ENCODE measurements at places on chromosomes 1 and 21. TPM values are rescaled to one million over a fixed set of nuclear protein-coding genes. Genes with fewer than 3 reads are reported as not detected.

GRCh38 chr1:115065021-115065420, 24.3 kb downstream of the TSPAN2 start:
- DNase-seq = no peak

GRCh38 chr21:46078322-46078977, 19.5 kb upstream of the COL6A2 start:
- DNase-seq = no peak

DNA sequence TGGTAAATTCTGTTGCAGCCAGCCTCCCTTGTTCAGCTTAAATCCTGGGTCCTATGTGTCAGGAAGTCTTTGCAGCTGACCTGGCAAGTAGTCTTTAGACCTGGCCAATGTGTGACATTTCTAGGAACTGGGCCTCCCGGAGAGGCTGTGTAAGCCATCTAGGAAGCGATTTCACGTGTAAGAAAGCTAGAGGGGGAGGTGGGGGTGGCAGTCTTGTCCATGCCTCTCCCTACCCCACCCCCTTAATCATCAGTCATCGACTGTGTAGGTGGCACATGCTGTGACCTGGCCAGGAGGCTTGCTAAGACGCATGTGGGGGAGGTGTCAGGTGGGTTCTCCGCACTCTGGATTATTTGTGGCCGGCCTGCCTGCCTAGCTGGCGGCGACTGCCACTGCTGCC, 8.4 kb downstream of the C1orf226 start:
- DNase-seq = no peak

DNA sequence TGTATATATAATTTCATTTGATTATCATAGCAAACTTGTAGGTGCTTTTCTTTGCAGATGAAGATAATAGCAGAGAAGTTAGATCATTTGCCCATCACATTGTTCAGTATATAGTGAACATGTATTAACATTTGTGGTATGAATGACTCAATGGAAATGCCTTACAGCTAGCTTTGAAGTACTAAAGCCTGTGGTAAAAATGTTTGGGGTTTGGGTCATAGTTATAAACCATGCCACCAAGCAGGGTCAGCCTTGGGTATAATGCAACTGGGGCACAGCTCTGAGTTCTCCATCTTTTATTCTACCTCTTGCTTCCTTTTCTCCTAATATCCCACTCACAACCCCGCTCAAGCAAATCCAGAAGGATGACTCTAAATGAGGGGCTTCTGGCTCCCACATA, 141.6 kb downstream of the KCNT2 start:
- DNase-seq = no peak

- no peak for DNase-seq
Measured at GRCh38 chr1:177451191-177451590, 280.4 kb downstream of the BRINP2 start.

LIPI gene
- not detected for polyA plus RNA-seq

- DNase-seq = no peak
Measured at GRCh38 chr1:222579316-222579715, 10.4 kb downstream of the TAF1A start.

S100A16 gene
- 521 TPM for polyA plus RNA-seq

GRCh38 chr21:38495696-38496095, 2.6 kb downstream of the ERG start:
- no peak for DNase-seq

GRCh38 chr1:238340989-238341388, 450.3 kb upstream of the ZP4 start:
- DNase-seq = no peak

RXFP4 gene
- not detected for polyA plus RNA-seq

- no peak for DNase-seq
Measured at GRCh38 chr1:240401731-240402130, 210.2 kb downstream of the GREM2 start.

OR2T3 gene
- polyA plus RNA-seq = not detected

DNA sequence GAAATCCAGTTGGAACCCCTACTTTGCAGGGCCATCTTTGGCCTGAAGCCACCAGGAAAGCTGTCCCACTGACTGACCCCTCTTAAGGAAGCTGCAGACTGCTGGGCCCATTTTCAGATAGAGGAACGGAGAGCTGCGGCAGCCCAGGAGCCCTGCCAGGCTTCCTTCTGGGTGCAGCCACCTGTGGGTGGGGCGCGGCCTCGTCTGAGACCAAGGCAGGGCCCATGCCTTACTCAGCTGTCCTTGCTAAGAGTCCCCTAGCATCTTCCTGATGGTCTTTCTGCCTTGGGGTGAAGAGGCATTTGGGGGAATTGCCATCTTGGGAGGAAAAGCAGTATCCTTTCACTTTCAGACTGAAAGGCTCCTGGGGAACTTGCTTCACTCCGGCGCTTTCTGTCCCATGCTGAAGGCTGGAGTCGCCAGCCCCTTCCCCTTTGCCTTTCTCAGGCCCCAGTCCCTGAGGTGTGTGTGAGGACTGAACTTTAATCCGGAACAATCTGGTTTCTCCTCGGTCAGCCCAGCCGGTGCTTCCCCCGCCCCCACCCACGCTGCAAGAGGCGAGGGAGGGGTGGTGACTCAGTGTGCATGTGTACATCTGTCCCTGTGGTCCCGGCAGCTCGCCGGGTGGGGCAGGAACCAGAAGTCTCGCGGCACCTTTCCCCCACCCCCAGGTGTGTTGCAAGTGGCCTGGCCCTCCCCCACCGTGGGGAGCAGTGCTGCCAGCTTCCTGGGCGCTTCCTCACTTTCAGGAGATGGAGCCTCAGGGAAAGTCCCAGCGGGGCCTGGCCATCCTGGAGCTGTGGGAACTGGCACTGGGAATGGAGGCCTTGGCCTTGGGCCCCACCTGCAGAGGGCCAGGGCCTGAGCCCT, 5.1 kb downstream of the ZC3H12A start:
- peak; percentile 32 for DNase-seq

GRCh38 chr1:230609208-230609607, 33.1 kb upstream of the COG2 start:
- no peak for DNase-seq

DNA sequence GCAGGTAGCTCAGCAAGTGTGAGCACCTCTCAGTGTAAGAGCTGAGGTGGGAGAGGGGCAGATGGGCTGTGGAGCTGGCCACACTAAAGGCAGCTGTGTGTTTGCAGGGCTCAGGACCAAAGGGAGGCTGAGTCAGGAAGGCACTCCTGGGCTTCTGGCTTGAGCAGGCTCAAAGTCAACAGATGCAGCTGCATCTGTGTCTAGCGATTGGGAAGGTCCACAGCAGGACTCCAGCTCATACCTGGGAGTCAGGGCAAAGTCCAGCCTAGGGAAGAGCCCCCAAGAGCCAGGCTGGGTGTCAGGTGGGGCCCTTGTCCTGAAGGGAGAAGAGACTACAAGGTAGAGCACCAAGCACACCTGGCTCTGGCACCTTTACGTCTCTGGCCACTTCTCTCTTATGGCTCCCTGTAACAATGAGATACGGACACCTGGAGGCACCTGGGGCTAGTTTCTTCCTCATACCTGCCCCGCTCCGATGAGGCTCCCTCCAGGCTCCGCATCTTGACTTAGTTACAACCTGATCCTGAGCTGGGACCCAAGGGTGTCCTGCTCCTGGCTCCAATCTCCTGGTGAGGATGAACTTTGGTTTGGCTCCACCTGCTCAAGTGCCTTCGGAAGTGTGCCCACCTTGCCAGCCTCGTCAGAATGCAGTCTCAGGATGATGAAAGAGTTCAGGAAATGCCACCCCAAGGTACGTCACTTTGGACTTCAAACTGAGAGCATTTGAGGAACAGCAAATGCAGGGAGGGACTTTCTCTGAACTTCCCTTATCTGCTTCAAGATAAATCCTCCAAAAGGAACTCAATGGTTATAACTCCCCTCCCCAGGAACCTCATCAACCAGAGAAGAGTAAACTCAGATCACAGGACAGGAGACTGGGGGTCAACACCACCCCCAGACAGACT, 21.5 kb upstream of the SLC2A1 start:
- no peak for DNase-seq

DNA sequence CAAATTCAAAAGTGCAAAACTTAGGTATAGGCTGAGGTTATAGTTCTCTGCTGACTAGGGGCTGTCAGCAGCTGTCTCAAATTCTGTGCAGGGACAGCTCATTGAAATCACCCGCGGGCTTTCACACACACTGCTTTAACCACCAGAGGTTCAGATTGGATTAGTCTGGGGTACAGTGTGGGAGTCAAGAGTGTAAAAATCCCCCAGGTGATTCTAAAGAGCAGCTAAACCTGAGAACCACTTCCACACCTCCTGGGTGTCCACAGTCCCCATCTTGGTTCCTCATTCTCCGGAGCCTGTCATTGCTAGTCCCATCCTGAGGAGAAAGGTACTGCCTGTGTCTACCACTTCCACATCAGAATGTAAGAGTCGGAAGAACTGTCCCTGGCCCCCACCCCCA, 9.9 kb upstream of the TDRD10 start:
- no peak for DNase-seq

DNA sequence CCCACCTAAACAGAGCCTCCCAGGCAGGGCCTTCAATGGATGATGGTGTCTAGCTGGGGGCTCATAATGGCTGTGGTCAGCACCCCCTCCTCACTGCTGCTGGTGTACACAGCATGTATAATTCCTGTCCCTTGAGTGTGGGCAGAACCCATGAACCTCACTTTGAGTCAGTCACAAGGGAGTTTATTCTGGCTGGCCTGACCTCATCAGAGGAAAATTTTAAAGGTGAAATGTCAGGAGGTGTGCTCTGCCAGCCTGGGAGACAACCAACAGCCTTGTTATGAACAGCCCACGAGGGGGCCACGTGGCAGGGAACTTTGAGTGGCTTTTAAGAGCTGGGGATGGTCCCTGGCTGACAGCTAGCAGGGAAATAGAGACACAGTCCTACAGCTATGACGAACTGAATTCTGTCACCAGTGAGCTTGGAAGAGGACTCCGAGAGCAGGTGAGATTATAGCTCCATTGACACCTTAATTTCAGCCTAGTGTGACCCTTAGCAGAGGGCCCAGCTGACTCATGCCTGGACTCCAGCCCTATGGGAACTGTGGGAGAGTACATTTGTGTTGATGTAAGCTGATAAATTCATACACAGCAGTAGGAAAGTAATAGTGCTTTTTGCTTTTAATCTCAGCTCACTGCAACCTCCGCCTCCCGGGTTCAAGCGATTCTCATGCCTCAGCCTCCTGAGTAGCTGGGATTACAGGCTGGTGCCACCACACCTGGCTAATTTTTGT, 73.5 kb upstream of the RUNX3 start:
- DNase-seq = no peak

DNA sequence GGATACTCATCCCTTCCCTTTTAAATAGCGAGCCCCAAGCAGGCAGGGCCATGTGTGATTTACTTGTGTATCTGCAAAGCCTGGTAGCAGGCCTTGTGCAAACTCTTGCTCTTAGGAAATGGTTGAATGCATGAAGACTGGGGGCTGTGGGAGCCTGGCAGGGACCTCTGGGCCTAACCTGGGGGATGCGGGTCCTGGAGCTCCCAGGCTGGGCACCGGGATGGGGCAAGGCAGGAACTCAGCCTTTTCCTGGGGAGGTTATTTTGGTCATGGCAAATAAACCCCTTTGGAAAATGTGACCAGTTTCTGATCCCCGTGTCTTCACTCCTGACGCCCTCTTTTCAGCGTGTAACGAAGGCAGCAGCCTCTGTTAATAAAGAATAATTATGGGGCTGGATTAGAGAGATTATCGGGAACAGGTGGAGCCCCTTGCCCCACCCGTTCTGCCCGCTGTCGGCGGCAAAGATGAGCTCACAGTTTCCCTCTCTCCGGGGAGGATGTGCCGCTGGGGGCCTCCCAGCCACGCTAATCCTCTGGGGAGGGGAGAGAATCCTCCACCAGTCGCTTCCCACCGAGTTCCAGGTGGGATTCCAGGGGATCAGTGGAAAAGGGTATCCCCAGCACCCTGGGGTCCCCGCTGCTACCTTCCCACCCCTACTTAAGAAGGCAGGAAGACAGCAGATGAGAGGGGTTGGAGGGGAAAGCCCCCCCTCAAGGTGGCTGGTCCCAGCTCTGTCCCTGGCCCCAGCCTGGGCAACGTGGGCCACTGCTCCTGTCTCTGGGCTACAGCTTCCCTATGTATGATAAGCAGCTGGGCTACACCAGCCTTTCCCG, 69.7 kb upstream of the WNT4 start:
- DNase-seq = no peak

DNA sequence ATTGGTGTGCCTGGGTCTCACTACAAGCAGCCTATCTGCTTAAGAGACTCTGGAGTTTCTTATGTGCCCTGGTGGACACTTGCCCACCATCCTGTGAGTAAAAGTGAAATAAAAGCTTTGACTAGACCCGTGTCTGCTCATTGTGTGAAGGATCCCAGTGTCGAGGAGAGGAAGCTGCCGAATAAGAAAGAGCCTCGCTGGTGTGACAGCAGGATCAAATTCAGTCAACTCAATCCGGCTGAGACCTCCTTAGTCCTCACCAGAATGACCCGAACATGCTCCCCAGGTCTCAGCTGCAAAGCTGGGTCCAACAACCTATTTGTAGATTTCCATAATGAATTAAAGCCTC, 14.8 kb downstream of the CD2 start:
- no peak for DNase-seq

CA6 gene
- polyA plus RNA-seq = not detected

- no peak for DNase-seq
Measured at GRCh38 chr1:167641786-167642500, 11.9 kb downstream of the RCSD1 start.
